ENCODE measurements at places on chromosomes 12 and 14.

DNA sequence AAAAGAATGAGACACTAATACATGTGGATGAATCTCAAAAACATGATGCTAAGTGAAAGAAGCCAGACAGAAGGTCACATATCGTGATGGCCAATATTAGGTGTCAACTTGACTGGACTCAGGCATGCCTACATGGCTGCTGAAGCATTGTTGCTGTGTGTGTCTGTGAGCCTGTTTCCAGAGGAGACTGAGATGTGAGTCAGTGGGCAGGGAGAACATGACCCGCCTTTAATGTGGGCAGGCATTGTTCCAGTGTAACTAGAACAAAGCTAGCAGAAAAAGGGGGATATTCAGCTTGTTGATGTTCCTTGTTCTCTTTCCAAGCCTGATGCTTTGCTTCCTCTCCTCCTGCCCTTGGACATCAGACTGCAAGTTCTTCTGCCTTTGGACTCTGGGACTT is 47.6 kb downstream of the DCAF5 start:
- no peak for DNase-seq

DNA sequence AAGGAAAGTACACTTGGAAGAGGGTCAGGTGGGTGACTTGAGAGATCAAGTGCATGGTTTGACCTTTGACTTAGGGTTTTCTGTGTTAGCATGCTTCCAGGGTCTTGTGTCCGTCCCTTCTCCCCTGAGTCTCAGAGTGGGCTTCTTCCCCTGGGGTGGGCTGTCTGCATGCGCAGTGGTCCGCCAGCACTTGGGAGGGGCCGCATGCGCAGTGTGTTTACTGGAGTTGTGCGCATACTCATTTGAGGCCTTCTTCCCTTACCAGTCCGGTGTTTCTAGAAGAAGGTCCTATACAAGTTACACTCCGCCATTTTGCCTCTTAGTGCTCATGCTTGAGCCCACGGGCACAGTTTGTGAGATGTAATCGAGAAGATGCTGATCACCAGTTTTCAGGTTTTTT is 58.5 kb downstream of the RIN3 start:
- no peak for DNase-seq

DNA sequence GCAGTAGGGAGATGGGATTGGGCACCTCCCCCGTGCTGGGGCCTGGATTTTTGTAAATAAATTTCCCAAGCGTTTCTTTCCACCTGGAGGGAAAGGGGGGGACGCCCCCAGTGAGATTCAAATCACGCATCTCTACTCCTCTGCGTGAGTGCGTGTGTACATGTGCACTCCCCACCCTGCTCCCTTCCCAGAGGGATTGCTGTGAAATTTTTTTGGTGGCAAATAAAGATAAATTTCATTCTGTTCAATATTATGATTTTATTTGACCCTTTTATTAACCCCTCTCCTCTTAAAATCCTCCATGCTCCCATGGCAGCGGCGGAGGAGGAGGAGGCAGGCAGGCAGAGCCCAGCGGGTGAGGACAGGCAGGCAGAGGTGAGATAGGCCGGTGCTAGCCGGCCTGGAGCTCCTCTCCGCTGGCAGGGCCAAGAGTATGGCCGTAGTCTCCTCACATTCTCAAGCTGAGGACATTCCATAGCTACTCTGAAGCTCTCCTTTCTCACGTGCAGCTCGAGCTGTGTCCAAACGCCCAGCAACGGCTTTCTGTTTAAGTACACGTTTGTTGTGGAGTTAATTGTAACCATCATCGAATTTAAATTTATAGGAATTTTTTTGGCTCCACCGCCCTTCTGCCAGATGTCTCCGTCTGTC is 1.5 kb upstream of the HOTAIR start:
- DNase-seq: no peak

DNA sequence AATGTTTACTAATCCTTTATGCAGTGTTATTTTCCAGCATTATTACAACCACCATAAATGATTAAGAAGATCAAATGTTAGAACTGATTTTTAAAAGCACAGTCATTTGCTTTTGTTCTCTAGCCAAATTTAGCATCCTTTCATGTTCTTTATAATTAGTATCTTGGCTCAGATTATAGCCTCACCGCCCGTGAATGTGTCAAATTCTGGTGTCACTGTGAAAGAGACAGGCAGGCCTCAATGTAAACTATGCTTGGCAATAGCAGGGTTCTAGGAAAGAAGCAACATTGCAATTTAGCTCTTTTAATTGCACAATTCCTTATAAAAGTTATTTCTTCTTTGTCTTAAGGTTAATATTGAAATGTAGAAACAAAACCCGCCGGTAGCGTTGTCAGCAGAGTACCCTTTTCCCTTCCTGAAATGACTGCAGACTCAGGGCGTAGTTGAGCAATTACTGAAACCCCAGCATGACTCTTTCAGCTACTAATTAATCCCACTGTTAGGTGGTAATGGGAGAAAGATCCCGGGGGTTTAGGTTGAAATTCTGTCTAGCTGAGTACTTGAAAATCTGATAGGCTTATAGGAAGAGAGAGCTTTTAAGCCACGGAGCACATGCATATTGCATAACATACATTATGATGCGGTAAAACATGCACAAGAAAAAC is 1600.5 kb upstream of the SEL1L start:
- DNase-seq: no peak

DNA sequence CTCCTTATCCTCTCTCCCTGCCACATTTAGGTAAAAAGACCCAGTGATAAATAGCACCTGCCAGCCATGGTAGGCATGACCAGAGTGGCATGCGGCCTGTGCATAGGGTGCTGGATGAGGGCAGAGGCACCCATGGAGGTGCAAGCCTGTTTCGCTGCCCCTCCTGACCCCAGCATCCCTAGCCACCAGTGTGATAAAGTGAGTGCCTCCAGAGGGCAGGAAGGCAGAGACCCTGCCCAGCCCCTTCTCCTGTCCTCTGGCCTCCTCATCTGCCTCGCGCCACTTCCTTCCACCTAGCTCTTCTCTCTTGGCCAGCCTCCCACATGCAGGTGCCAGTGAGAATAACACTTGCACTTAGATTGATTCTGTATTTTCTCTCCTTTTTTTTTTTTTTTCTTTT is 108.3 kb upstream of the FUT8 start:
- no peak for DNase-seq

GRCh38 chr12:87467936-87468335 is 561.3 kb downstream of the C12orf50 start:
- DNase-seq: no peak

GRCh38 chr12:91922139-91922538 is 223.5 kb downstream of the BTG1 start:
- DNase-seq: no peak

DNA sequence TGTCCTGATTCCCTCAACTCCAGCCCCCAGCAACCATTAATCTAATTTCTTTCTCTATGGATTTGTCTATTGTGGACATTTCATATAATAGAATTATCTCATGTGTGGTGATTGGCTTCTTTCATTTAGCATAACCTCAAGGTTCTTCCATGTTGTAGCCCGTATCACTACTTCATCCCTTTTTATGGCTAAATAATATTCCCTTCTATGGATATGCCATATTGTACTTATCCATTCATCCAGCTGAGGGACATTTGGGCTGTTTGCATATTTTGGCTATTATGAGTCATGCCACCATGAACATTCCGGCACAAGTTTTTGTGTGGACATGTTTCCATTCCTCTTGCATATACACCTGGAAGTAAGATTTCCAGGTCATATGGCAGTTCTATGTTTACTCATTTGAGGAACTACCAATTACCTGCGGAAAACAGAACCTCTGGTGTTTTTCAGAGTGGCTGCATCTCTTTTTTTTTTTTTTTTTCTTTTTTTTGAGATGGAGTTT is 108.7 kb upstream of the MAP1LC3B2 start:
- no peak for DNase-seq

DNA sequence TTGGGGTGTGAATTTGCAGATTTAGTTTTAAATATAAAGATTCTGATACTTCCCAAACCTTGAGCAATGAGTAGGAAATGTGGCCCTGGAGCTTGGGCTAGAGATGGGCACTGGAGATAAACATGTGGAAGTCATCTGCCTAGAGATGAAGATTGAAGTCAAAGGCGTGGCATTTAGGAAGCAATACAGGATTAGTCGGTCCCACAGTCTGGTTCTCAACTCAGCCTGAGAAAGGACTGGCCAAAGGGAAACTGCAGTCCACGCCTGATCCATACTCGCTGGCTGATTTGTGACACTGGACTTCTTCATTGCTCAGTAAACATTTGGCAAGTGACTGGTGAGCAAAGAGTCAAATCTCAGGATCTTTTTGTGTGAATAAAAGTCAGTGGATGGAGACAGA is 268.2 kb upstream of the ATP2B1 start:
- no peak for DNase-seq

- DNase-seq: no peak
Observed at GRCh38 chr12:96020314-96021003, 14.9 kb downstream of the LTA4H start.

DNA sequence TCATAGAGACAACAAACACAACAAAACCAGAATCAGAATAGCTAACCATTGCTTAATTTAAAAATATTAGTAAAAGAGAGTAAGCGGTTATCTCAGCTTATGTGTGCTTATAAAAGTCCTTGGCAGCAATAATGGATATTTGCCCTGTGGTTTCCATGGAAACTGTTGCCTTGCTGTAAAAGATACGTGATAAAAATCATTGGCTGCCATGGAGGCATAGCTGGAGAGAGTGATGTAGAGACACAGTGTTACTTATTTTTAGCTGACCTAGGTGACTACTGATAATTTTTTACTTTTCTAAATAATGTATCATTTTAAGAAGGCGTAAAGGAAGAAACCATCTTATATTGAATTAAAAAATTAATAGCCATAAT is 92.9 kb downstream of the ERC1 start:
- DNase-seq: no peak

DNA sequence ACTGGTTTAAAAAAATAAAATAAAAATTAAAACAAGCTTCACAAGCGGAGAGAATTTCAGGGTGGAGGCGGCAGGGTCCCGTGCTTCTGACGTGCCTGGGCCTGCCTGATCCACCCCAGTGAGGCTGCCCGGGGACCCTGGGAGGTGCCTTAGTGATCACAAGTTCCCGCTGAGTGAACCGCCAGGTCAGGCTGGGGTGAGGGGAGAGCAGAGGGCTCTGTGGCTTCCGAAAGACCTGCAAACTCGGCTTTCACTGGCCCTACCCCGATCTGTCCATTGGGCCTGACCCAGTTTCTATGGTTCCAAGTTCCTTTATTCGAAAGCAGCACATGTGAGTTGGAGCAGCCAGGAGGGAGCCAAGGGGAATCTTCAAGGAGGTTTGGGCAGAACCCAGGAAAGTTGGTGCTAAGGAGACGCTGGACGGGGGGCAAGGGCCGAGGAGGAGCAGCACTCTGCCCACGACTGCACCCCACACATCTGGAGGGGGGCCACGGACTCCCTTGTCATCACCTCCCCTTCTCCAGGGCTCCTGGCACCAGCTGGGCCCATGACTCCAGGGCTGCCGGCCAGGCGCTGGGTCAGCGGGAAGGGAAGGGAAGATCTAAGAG is 12.9 kb downstream of the MMP14 start:
- DNase-seq: no peak

GRCh38 chr12:26848156-26848825 is 15.3 kb upstream of the ITPR2 start:
- no peak for DNase-seq

- DNase-seq: peak; percentile 15
Observed at GRCh38 chr14:88013750-88014349, 8.9 kb downstream of the GPR65 start.

- no peak for DNase-seq
Observed at GRCh38 chr12:124783087-124783486, 80.6 kb downstream of the SCARB1 start.

- DNase-seq: no peak
Observed at GRCh38 chr14:29355846-29356245, 571.8 kb downstream of the PRKD1 start.

- no peak for DNase-seq
Observed at GRCh38 chr12:66934302-66935062, 255.6 kb upstream of the GRIP1 start.

DNA sequence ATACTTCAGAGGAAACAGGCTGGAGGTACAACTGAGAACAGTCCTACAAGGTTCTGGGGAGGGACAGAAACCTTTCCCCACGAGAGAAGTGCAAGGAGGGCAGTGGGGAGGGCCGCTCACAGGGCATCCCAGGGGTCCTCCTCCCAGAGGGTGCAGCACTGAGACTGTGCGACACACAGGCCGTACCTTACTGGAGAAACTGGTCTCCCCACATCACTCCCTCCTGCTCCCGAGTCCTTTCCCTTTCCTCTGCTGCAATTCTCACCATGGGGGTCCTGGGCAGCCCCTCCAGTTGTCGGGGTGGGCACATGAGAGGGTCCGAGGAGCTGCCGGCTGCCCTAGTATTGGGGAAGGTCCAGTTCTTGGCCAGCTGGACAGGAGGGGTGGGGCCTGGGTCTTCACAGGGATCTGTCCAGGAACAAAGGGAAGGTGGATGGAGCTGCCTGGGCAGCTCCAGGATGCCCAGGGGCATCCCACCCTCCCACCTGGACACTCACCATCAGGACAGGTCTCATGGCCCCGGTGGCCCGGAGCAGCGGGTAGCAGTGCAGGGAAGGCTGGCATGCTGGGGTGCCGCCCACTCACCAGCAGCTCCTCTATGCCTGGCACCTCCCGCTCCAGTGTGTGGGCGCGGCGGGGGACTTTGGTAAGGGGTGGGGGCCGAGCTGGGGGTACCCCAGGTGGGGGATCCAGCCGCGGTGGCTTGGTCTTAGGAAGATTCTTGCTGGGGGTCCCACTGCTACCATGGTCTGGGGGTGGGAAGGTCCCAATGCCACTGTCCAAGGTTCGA is 35.8 kb downstream of the NCKAP5L start:
- DNase-seq: no peak

DNA sequence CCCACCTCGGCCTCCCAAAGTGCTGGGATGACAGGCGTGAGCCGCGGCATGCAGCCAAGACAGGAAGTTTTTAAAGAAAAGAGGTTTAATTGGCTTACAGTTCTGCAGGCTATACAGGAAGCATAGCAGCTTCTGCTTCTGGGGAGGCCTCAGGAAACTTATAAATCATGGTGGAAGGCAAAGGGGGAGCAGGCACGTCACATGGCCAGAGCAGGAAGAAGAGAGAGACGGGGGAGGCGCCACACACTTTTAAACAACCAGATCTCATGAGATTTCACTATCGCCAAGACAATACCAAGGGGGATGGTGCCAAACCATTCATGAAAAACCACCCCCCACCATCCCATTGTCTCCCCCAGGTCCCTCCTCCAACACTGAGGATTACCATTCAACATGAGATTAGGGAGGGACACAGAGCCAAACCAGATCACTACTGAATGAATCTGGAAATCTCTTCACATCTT is 14.1 kb downstream of the CCDC63 start:
- no peak for DNase-seq

DNA sequence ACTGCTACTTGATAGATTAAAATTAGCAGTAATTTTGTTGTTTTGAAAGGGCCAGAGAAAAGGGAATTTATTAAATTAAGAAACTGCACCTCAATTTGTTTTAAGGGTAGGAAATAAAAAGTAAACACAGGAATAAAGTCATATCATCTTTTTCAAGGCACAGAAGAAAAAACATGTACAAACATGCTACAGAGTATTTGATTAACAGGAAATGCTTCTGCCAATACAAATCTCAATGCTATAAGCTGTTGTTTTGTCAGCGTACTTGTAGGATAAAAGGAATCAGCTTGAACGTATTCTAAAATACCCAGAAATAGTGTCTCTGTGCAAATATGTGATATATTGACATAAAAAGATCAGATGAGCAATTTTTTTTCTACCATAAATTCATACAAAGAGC is 474.0 kb upstream of the MGAT4C start:
- DNase-seq: no peak

GRCh38 chr14:56273951-56274350 is 155.7 kb downstream of the PELI2 start:
- no peak for DNase-seq
